ENCODE measurements at places on chromosomes 1 and 21.

GRCh38 chr1:86416343-86416742, 7.6 kb upstream of the CLCA2 start:
- no peak for DNase-seq

GRCh38 chr1:109277434-109278204, 5.3 kb downstream of the PSRC1 start:
- DNase-seq = peak; percentile 83

DNA sequence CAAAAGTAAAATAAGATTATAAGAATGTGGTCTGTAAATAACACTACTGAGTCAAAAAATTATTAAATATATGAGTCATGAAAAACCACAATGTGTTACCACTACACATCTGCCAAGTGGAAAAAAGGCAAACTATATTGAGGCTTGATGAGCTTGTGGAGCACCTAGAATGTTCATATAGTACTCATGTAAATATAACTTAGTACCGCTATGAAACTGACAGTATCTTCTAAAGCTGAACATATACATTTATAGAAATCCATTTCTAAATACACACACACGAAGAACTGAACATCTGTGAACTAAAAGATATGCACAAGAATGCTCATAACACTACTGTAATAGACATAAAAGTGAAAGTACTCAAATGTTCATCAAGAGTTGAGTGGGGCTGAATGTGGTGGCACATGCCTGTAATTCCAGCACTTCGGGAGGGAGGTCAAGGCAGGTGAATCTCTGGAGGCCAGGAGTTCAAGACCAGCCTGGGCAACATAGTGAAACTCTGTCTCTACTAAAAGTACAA, 18.5 kb upstream of the GBP3 start:
- DNase-seq = peak; percentile 66

DNA sequence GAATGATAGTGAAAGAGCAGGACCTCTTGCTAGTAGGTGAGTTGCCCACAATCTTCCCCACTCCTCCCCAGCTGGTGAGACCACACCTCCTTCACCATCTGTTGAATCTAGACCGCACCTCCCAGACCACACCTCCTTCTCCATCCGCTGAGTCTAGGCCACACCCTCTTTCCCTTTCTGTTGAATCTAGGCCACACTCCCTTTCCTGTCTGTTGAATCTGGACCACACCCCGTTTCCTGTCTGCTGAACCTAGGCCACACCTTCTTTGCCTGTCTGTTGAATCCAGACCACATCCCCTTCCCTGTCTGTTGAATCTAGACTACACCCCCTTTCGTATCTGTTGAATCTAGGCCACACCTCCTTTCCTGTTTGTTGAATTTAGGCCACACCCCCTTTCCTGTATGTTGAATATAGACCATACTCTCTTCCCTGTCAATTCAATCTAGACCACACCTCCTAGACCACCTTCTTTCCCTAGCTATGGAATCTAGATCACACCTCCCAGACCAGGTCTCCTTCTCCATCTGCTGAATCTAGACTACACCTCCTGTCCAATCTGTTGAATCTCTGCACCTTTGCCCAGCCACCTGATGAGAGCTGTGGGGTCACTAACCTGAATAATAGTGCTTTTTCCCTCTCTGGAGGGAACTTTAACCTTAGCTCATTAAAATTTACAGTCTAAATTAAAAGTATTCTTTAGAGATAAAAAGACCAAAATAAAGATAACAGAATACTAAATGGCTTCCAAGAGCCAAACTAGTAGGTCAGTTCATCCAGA, 116.3 kb downstream of the DAB1 start:
- peak; percentile 71 for DNase-seq

DNA sequence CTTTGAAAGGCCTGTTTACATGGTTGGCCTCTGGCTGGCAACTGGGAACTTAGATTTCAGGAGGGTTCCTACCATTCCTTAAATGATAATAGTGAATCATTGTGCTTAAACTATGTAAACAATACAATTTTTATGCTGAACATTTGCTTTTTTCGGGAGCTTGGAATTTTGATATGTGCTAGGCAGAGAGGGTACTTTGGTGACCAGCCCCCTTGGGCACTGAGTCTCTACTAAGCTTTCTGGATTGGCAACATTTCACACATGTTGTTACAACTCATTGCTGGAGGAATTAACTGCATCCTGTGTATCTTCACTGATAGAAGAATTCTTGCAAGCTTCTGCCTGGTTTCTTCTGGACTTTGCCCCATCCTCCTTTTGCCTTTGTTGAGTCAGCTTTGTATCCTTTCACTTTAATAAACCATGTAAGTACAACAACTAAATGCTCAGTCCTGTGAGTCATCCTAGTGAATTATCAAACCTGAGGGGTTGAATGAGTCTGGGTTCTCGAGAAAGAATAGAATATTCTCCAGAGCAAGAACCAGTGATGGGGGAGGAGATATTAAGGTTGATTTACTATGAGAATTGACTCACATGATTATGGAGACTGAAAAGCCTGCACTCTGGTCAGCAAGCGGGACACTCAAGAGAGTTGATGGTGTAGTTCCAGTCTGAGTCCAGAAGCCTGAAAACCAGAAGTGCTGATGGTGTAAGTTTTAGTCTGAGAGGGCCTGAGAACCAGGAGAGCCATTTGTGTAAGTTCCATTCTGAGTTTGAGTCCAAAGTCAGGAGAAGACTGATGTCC, 3.1 kb upstream of the SLC16A4 start:
- DNase-seq = no peak

GRCh38 chr1:111441573-111442192, 7.4 kb downstream of the WDR77 start:
- peak; percentile 75 for DNase-seq

GRCh38 chr1:16286122-16286521, 49.1 kb upstream of the CPLANE2 start:
- no peak for DNase-seq

GRCh38 chr1:167137332-167137781, 43.5 kb downstream of the STYXL2 start:
- DNase-seq = no peak

DNA sequence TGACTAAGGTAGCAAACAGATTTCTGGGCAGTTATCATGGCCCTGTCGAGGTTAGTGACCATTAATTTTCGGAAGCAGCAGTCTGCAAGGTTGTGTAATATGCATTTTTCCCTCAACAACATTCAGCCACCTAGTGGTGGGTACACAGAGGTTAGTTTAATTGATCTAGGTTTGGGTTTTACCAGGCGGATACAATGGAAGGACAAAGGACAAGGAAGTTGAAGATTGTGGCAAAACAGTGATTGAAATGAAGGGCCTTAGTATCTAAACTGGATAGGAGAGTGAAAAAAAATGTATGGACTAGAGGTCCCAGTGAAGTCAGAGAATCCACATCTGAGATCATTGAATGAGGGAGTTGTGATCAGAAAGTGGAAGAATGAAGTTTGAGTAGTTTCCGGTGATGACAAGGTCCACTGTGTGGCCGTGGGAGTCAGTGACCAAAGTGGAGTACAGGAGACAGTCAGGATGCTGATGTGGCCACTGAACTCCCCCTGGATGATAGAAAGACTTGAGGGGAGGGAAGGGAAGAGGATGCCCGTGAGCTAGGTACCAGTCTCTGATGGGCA, 2.8 kb downstream of the ARMH1 start:
- no peak for DNase-seq

GRCh38 chr1:169634877-169635276, 5.0 kb upstream of the SELP start:
- no peak for DNase-seq

DNA sequence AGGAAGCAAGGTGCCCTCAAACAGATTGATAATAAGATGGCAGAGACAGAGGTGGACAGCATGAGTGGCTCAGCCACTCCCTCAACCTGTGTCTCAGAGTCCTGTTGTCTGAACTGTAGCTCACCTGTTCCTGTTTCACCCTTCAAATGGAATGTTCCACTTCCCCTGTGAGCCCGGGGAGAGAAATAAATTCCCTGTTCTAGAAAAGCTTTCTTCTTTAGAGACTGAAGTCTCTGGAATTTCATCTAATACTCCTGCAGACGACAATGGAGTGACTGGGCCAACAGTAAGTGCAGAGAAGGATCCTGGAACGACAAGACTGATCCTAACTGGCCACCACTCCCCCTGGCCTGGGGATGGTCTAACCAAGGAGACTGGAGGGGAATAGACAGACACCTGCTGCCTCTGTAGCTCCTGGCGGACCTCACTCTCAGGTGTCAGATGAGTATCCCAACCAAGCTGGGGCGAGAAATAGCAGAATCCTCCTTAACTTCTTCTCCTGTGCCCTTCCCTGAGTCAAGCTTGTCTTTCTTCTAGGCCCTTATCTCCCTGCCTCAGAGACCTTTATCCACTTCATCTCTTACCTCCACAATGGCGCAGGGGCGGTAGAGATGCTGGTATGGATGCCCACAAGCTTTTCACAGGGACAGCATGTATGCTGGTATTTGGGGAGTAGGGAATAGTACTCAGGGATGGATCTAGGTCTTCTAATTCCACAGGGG, 45.4 kb downstream of the PLEKHA6 start:
- DNase-seq = no peak

GRCh38 chr1:206655471-206655882, 20.1 kb downstream of the DYRK3 start:
- no peak for DNase-seq

GRCh38 chr1:241459186-241459802, 60.3 kb downstream of the FH start:
- no peak for DNase-seq

GRCh38 chr1:24142546-24143534, at the start of gene IL22RA1:
Gene IL22RA1 (minus strand): TSS chr1:24143140. CDS start chr1:24143082, 58 bp downstream.
- DNase-seq = no peak

GRCh38 chr1:232596666-232597303, 33.1 kb downstream of the SIPA1L2 start:
- no peak for DNase-seq

DNA sequence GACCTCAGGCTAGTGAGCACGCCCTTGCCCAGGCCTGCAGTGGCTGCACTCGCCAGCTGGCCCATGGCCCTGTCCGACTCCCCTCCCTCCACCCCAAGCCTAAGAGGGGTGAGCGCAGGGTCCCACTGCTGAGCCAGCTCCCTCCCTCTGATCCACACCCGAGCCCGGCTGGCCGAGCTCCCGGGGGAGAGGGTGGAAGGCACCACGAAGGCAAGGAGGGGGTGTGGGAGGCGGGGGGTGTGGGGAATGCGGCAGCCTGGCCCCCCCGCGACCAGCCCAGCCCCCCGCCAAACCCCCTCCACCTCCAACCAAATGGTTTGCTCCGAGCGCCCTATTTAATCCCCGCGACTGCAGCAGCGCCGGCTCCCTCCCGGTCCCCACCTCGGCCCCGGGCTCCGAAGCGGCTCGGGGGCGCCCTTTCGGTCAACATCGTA, at the start of gene CADM3:
Gene CADM3 (plus strand): TSS at position 362 of the 434 bp plus-strand sequence. CDS start 151 bp downstream, outside the sequence.
- no peak for DNase-seq

DNA sequence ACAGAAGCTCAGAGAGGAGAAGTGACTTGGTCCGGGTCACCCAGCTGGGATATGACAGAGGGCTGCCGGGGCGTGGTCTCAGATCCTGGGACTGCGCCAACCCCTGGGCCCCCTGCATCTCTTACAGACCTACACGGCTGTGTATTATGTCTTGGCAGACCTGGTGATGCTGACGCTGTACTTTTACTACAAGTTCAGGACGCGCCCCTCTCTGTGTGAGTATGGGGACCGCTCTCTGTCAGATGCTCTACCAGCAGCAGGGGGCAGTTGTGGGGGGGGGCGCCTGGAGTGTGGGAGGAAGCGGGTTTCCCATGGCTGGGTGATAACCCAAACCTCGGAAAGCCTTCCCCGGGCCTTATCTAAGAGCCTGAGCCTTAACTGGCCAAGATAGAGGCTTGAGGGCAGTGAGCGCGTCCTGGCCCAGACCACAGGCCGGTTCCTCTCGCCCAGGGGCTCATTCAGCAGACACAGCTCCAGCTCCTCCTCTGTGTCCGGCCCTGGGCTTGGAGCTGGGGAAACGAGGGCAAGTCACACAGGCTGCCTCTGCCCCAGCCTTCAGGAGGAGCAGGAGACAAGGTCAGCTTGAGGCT, 13.3 kb downstream of the SLC66A1 start:
- DNase-seq = no peak

DNA sequence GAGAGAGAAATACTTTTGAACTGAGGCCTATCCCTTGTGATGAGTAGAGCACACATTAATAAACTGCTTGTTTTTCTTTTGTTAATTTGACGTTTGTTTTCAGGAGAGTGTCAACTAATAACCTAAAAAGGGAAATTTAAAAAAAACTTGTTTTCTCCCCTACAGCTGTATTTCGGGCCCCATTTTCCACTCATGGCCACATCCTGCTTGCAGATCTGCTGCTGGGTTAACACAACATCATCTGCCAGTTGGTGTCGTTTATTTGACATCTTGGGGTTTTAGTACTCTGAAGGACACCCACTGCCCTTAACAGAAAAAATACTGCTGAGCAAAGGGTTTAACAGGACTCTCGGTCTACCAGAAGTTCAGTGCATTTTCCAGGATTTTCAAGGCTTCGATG, 848 bp upstream of the PYHIN1 start:
- peak; percentile 68 for DNase-seq

DNA sequence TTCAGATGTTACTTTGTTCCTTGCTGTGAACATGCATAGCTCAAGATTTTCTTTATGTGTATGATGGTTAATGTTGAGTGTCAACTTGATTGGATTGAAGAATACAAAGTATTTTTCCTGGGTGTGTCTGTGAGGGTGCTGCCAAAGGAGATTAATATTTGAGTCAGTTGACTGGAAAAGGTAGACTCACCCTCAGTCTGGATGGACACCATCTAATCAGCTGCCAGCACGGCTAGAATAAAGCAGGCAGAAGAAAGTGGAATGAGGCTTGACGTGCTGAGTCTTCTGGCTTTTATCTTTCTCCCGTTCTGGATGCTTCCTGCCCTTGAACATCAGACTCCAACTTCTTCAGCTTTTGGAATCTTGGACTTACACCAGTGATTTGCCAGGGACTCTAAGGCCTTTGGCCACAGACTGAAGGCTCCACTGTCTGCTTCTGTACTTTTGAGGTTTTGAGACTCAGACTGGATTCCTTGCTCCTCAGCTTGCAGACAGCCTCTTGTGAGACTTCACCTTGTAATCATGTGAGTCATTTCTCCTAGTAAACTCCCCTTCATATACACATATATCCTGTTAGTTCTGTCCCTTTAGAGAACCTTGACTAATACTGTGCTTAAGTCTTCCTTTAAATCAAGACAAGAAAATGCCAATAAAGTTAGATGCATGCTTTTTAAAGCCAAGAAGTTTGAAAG, 626.6 kb downstream of the KCNT2 start:
- no peak for DNase-seq

DNA sequence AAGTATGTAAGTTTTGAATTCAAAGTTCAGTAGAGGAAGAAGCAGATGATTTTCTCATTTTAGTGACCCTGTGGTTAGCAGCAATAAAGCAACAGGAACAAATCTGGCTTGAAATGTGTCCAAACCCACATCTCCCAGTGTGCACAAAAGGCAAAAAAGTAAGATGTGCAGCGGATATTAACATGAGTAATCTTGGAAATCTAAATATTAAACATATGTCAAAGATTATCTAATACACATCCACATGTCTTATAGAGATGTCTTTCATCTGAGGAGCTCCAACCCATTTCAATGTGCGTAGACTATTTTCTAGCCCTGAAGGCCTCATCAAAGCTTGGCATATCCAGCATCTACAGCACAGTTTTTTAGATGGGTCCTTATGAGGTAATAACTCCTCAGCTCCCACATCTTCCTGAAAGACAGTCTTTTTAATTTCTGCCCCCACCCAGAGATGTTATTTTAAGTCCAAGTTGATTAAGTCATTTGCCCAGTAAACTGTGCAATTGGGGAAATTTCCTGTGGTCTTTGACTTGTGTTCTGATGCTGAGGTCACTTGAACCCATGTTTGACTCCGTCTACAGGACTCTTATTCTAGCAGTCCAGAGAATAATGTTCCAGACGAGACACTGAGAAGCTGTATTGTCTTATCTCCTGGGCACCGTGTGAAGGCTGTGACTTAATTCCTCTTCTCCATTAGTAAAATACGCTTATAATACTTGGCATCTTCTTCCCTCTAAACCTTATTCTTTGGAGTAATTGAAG, 73.7 kb downstream of the LMO4 start:
- DNase-seq = no peak

GRCh38 chr1:60581455-60582220, 500.7 kb upstream of the NFIA start:
- DNase-seq = no peak

All from activated CD4-positive, alpha-beta memory T cell treated with anti-CD3 and anti-CD28 coated beads for 36 hours (primary cell).